ENCODE measurements at places on chromosomes 5 and 9.

- no peak for DNase-seq
These were observed 168.1 kb upstream of the MAP3K1 start for GRCh38 chr5:56647099-56647850.

- no peak for DNase-seq
These were observed 366.7 kb downstream of the GABRG2 start for GRCh38 chr5:162434281-162434680.

DNA sequence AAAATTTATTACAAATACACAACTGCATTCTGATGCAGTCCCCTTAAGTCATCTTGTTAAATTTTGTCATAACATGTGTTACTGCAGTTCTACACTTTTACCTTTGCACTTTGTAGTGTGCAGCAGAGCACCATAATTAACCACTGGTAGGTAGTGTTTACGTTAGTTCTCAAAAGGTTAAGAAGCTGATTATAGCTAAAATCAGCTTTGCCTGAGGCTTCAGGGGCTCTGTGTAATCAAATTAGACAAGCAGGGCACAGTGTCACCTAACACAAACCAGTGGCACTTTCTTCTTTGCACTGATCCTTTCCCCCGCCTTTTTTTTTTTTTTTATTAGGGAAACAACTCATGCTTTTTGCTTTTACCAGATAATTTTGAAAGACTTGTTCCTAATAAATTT, 26.1 kb downstream of the POU5F2 start:
- DNase-seq = peak; percentile 90

DNA sequence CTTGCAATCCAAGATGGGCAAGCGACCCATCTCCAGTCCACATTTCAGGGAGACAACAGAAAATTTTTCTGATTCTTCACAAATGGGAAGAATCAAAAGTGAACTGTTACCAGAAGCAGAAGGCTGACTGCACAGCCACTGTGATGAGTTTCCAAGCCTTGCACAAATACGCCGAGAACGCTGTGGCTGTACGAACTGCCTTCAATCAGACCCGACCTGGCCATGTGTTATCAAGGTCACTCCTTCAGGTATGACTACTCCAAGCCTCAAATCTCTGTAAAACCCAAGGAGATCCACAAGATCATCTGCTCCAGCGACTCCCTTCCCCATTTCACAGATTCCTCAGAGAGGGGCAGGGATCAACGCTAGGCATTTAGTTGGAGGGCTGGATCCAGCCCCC, 26.9 kb downstream of the RAPGEF1 start:
- DNase-seq = no peak

- no peak for DNase-seq
These were observed 19.7 kb downstream of the OR2V2 start for GRCh38 chr5:181166812-181167733.
